GM12878 (cell line): ENCODE measurements at places on chromosomes 1 and 21. TPM values are rescaled to one million over a fixed set of nuclear protein-coding genes. Genes with fewer than 3 reads are reported as not detected.
A peak's percentile ranks its signal among the peaks of the same experiment; 100 is the strongest.

DNA sequence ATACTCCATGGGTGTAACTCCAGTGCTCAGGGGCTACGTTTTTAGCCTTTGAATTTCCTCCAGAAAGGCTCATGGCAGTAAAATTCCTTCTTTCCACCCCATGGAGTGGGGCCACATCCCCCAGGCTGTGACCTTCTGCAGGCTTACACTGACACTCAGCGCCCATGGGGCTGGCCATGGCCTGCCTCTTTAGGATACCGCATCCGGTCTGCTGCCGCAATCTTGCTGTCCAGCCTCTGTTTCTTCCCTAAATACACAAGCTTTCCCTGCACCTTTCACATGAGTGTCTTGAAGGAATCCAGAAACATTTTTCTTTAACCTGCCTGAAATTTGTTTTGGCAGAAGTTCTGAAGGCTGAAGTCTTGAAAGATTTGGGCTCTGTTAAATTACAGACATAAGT is 170.5 kb downstream of the NTMT2 start:
- H3K27me3 ChIP-seq: no peaks in the 10 kb centered on the region
- H3K27ac ChIP-seq: no peak overlapping the region
- DNase-seq: no peak
- no peaks in the 10 kb centered on the region for H3K36me3 ChIP-seq
- H3K4me3 ChIP-seq: no peak overlapping the region

GRCh38 chr1:219461981-219462400 is 150.9 kb downstream of the ZC3H11B start:
- DNase-seq: no peak
- no peaks in the 10 kb centered on the region for H3K36me3 ChIP-seq
- no peak overlapping the region for H3K4me3 ChIP-seq
- H3K27me3 ChIP-seq: no peaks in the 10 kb centered on the region
- H3K4me1 ChIP-seq: peaks cover 46% of the 10 kb centered on the region

- H3K4me3 ChIP-seq: no peak overlapping the region
- peak overlapping the region; percentile 32; the same call in 1 of the 2 replicates for H3K27ac ChIP-seq
- H3K27me3 ChIP-seq: no peaks in the 10 kb centered on the region
Measured at GRCh38 chr1:233459968-233460367, 132.4 kb downstream of the MAP3K21 start.

GRCh38 chr1:109158433-109158832 is 44.5 kb downstream of the ELAPOR1 start:
- no peak for DNase-seq
- H3K27ac ChIP-seq: no peak overlapping the region
- H3K36me3 ChIP-seq: no peaks in the 10 kb centered on the region

DNA sequence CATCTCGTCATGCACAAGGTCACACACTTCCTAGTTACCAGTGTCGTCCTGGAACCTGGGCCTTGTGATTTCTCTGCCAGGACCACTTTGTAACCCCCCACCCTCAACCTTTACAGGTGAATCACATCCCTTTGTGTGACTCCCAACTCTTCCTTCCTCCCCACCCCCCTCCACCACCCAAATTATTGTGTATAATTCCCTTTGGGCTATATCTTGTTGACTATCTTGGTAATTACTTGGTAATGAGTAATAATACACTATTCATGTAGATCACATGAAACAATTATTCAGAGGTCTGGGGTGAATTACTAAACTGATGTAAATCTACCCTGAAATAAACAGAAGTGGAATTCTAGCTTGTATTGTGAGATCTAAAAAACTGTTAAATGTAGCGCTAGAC is 1.7 kb downstream of the KCNK1 start:
- H3K27ac ChIP-seq: peak overlapping the region; percentile 25; the same call in 1 of the 2 replicates
- peaks cover 19% of the 10 kb centered on the region for H3K4me1 ChIP-seq
- no peaks in the 10 kb centered on the region for H3K27me3 ChIP-seq
- H3K36me3 ChIP-seq: no peaks in the 10 kb centered on the region
- no peak for DNase-seq
- peak overlapping the region; percentile 81; the same call in 1 of the 2 replicates for H3K4me3 ChIP-seq

DNA sequence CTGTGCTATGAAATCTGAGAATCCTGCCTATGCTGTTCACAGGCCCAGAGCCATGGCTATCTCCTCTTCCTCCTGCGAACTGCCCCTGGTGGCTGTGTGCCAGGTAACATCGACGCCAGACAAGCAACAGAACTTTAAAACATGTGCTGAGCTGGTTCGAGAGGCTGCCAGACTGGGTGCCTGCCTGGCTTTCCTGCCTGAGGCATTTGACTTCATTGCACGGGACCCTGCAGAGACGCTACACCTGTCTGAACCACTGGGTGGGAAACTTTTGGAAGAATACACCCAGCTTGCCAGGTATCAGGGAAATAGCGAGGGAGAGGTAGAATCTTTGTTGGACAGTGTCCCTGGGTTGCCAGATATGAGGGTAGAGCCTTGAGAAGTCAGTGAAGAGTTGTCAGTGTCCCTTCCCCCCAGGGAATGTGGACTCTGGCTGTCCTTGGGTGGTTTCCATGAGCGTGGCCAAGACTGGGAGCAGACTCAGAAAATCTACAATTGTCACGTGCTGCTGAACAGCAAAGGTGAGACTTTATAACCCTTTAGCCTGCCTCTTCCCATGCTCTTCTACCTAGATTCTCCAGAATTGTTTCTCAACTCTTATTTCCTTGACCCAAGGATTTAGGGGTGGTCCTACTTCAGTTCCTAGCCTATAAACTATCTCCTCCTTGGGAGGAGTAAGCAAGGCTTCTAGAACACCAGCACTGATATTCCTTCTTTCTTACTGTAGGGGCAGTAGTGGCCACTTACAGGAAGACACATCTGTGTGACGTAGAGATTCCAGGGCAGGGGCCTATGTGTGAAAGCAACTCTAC is 1.4 kb downstream of the NIT1 start:
- peaks cover 16% of the 10 kb centered on the region for H3K36me3 ChIP-seq
- H3K4me3 ChIP-seq: peak overlapping the region; percentile 74
- H3K27me3 ChIP-seq: no peaks in the 10 kb centered on the region
- DNase-seq: no peak
- peak overlapping the region; percentile 90 for H3K27ac ChIP-seq
- H3K4me1 ChIP-seq: peaks cover 19% of the 10 kb centered on the region

DNA sequence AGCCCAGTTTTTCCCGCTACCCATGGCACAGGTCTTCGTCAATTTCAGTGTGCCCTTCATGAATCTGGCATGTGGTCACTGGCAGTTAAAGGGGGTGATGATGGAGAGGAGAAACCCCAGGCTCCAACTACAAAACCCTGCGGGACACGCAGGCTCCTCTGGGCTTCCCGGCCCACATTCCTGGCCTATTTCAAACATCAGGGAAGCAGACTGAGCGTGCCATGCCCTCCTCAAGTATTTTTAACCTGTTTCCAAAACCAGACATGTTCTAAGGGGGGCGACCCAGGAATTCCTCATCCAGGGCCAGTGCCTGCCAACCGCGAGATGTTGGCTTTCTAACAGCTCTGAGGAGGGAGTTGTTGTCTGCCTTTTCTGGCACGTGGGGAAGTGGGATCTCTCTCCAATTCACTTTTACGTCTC is 85.1 kb downstream of the CAPZB start:
- DNase-seq: no peak
- H3K4me3 ChIP-seq: no peak overlapping the region
- peaks cover 12% of the 10 kb centered on the region for H3K4me1 ChIP-seq
- peaks cover 12% of the 10 kb centered on the region for H3K36me3 ChIP-seq
- H3K27ac ChIP-seq: no peak overlapping the region

GRCh38 chr1:235652364-235652763 is 2.8 kb upstream of the GNG4 start:
- no peaks in the 10 kb centered on the region; the same call in 1 of the 2 replicates for H3K4me1 ChIP-seq
- no peak overlapping the region for H3K27ac ChIP-seq
- no peak overlapping the region for H3K4me3 ChIP-seq
- DNase-seq: no peak

DNA sequence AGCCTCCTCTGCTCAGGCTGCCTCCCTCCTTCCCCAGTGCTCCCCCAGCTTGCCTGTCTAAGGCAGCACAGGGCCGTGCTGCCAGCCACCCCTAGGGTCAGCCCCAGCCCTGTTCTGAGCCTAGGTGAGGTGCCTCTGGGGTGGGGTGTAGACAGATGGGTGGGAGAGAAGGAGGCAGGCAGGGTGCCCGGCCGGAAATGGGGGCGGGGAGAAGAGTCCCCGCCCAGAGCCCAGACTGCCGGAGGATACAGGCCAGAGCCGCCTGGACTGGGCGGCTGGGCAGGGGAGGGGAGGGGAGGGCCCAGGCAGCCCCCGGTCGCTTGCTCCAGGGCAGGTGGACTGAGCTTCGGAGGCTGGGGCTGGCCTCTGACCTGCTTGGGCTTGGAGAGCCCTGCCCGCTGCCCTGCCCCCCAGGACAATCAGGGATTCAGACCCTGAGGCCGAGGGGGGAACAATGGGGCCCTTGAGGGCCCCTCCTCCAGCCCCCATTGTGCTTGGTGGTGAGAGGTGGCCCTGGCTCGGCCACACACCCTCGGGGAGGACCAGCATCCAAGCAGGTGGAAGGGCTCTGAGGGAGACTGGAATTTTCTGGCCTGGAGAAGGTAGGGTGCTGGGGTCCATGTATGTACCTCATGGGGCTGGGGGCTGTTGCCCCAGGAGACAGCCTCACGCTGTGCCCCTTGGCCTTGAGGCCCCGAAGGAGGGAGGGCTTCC is at the start of gene GJC2:
Gene GJC2, plus strand, starts transcription at position 525 of the 714 bp plus-strand sequence. CDS start 7,829 bp downstream, outside the sequence.
- no peaks in the 10 kb centered on the region for H3K27me3 ChIP-seq
- H3K27ac ChIP-seq: no peak within 1 kb of the TSS
- no peaks in the 10 kb centered on the region for H3K4me1 ChIP-seq
- H3K4me3 ChIP-seq: no peak within 1 kb of the TSS
- DNase-seq: no peak

- no peak overlapping the region for H3K4me3 ChIP-seq
- H3K27ac ChIP-seq: no peak overlapping the region
- no peak for DNase-seq
- no peaks in the 10 kb centered on the region for H3K4me1 ChIP-seq
- no peaks in the 10 kb centered on the region for H3K27me3 ChIP-seq
Measured at GRCh38 chr21:14275702-14276205, 59.8 kb downstream of the RBM11 start.

LEFTY1 gene
- 0.23 TPM in 1 of 2 replicates, not detected in the other for polyA plus RNA-seq

DNA sequence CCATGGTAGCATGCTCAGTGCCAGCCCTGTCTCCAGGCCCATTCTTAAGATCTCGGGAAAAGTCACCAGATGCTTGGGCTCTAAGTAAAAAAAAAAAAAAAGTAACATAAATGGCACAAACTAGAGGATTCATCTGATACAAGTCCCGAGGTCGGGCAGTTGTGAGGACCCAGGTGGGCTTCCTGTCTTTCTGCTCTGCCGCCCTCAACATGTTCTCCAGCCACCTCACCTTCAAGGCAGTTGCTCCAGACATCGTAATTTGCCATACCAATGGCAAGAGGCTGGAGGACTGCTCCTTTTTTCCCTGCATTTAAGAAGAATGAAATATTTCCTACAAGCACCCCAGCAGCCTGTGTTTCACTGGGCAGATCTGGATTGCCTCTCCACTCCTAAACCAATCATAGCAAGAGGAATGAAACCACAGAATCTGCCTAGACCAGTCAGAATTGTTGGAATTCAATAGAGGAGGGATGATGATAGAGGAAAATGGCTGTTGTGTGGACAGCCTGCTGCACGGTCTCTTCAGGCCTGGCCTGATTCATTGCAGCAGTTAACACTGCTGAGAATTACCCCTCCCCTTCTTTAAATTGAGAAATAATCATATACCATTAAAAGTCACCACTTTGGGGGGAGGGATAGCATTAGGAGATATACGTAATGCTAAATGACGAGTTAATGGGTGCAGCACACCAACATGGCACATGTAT is 5.4 kb downstream of the HMGN2 start:
- DNase-seq: no peak
- H3K36me3 ChIP-seq: peaks cover 32% of the 10 kb centered on the region
- no peak overlapping the region for H3K27ac ChIP-seq
- no peak overlapping the region for H3K4me3 ChIP-seq
- peaks cover 6% of the 10 kb centered on the region; the same call in 1 of the 2 replicates for H3K4me1 ChIP-seq
- no peaks in the 10 kb centered on the region for H3K27me3 ChIP-seq

DNA sequence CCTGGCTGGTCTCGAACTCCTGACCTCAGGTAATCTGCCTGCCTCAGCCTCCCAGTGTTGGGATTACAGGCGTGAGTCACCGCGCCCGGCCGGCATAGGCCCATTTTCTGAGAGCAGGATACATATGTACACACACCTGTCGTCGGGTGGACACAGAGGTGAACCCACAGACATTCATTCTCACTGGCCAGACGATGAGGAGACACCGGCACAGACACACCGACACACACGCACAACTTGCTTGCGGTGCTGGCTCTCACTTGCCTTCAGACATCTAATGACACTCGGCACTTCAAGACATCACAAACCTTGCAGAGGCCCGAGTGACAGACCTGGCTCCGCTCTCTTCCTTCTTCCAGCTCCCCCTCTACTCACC is 579 bp downstream of the PTCH2 start:
- H3K27me3 ChIP-seq: no peaks in the 10 kb centered on the region
- H3K36me3 ChIP-seq: no peaks in the 10 kb centered on the region
- peak overlapping the region; percentile 47; the same call in 1 of the 2 replicates for H3K4me3 ChIP-seq
- no peak overlapping the region for H3K27ac ChIP-seq

KCNE2 gene
- polyA plus RNA-seq: not detected in 2 replicates

- peaks cover 13% of the 10 kb centered on the region for H3K4me1 ChIP-seq
- H3K27me3 ChIP-seq: no peaks in the 10 kb centered on the region
- H3K4me3 ChIP-seq: no peak overlapping the region
- DNase-seq: no peak
- H3K27ac ChIP-seq: no peak overlapping the region
Measured at GRCh38 chr1:40825996-40826395, 36.2 kb downstream of the CITED4 start.

GRCh38 chr1:201911826-201912571 is 23.3 kb downstream of the SHISA4 start:
- no peak overlapping the region for H3K4me3 ChIP-seq
- DNase-seq: no peak
- H3K27me3 ChIP-seq: no peaks in the 10 kb centered on the region; the same call in 1 of the 2 replicates
- H3K27ac ChIP-seq: no peak overlapping the region
- H3K4me1 ChIP-seq: peaks cover 4% of the 10 kb centered on the region; the same call in 1 of the 2 replicates

DNA sequence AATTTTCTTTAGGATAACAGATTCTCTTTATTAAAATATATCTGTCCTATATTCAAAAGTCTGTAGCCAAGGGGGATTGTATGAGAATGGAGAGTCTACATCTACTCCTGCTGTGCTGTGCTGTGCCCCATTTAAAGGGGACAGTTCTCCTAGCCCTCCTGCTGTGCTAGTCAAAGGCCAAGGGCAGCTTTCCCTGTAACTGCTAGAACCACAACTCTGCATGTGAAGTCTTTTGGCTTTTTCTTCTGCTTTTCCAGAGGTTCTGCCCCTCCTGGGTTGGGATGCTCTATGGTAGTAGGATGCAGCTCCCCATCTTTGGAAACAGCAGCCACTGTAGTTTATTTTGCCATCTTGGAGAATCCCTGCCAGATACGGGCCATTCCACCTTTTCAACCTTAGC is 197.5 kb upstream of the JUN start:
- H3K27me3 ChIP-seq: no peaks in the 10 kb centered on the region
- H3K4me3 ChIP-seq: no peak overlapping the region
- no peaks in the 10 kb centered on the region for H3K36me3 ChIP-seq
- no peak for DNase-seq
- H3K27ac ChIP-seq: no peak overlapping the region

UFC1 gene
- 114 and 115 TPM in 2 replicates for polyA plus RNA-seq

TSSK3 gene
- polyA plus RNA-seq: 0.34 and 0.82 TPM in 2 replicates
